ENCODE measurements at places on chromosomes 4 and X.

DNA sequence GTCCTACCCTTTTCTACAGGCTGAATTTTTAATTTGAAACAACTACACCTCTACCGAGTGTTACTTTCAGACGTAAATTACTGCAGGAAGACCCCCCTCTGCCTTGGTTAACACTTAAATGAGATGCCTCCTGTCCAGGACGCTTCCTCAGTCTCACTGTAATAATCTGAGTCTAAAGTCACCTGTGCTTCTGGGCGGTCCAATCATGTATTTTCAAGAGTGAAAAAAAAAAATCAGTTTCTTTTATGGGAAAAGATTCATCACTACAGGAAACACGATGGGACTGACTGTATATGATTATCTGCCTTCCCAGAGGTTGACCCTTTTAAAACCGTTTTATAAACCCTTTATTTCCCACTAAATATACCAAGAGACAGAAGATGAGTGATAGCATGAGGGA, 776 bp downstream of the RBM47 start:
- DNase-seq = no peak

DNA sequence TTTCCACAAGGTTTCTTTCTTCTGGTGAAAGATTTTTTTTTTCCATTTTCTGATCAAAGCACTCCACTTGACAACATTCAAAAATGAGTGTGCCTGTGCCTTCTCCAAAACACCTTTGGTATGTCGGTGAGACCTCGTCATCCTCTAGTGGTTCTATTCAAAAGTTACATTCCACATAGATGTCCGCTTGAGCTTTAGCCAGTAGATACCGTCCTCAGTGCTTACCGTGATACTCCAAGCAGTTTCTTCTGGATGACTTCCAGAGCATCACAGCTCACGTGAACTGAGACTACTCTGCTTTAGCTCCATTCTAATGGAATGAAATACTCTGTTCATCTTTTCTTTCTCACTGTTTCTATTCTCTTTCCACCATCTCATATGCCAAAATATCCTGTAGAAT, 38.2 kb upstream of the VEGFC start:
- DNase-seq = no peak

GRCh38 chr4:3829956-3830773, 64.0 kb downstream of the ADRA2C start:
- DNase-seq = no peak

- DNase-seq = no peak
Observed at GRCh38 chrX:24005028-24005427, 22.0 kb downstream of the KLHL15 start.

DNA sequence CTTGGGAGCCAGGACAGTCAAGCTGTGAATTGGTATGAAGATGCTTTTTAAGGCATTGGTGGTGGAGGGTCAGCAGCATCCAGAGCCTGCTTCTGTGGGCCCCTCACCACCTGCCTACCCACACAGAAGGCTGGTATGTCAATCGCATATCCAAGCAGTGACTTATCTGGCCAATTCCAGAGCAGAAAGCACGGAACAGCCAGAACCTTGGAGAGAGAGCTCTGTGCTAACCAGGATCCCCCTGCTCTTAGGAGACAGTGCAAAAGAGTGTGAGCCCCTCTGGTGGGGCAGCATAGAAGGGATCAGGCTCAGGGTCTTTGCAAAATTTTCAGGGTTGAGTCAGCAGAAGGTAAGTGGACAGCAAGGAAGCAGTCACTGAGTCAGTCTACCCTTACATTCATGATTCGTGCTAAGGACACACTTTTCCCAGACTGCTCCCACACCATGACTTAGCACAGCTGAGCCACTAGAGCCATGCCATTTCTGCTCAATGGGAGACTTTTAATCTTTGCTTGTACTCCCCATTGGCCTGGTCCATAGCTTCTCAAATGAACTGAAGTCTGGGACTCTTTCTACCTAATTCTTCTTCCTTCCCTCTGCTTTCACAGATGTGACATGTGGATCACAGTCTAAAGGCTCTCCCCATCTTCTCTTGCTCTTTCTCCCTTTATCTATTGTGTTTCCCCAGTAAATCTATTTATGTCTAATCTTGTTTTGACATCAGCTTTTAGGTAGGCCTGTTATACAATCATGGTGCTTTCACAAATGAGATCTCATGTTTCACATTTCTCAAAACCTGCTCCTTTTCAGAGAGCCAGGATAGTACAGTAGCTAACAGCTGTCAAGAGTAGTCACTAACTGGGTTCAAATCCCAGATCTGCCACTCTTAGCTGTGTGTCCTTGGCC, 20.0 kb downstream of the MORF4L2 start:
- DNase-seq = no peak

DNA sequence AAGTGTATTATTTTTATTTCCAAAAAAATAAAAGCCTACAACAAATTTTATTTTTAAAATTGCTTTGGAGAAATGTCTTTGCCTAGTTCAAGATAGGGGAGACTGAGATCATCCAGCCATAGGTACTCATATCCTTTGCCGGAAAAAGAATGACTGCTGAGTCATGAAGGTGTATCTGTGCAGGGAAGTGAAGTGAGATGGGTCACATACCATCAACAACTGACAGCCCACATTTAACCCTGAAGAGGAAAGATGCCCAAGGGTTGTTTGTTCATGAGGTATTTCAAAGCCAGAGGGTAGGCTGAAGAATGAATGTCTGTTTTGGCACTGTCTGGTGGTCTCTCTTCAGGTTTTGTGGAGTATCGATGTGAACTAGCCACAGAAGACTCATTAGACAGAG, 106.7 kb upstream of the TTC29 start:
- no peak for DNase-seq

- DNase-seq = peak; percentile 3
Observed at GRCh38 chr4:10722957-10723356, 38.4 kb upstream of the CLNK start.

- no peak for DNase-seq
Observed at GRCh38 chr4:5989236-5990225, 28.7 kb downstream of the C4orf50 start.

GRCh38 chrX:28058901-28059300, 77.7 kb upstream of the DCAF8L1 start:
- no peak for DNase-seq

- DNase-seq = no peak
Observed at GRCh38 chr4:21554066-21554465, 394.5 kb downstream of the KCNIP4 start.

GRCh38 chrX:23788946-23789345, 6.0 kb downstream of the SAT1 start:
- DNase-seq = no peak

GRCh38 chr4:10971800-10972401, 287.3 kb upstream of the CLNK start:
- DNase-seq = no peak

- DNase-seq = no peak
Observed at GRCh38 chrX:129037389-129037788, 485.9 kb downstream of the SMARCA1 start.

- DNase-seq = no peak
Observed at GRCh38 chrX:108019382-108019875, 25.4 kb upstream of the VSIG1 start.

- no peak for DNase-seq
Observed at GRCh38 chr4:163681208-163681821, 186.8 kb downstream of the TMA16 start.

- no peak for DNase-seq
Observed at GRCh38 chr4:151267104-151267503, 9.9 kb upstream of the PRSS48 start.
